ENCODE measurements at places on chromosomes 11 and 22.
A peak's percentile ranks its signal among the peaks of the same experiment; 100 is the strongest.

- no peak for DNase-seq
Measured at GRCh38 chr11:78110830-78111229, 28.6 kb downstream of the ALG8 start.

DNA sequence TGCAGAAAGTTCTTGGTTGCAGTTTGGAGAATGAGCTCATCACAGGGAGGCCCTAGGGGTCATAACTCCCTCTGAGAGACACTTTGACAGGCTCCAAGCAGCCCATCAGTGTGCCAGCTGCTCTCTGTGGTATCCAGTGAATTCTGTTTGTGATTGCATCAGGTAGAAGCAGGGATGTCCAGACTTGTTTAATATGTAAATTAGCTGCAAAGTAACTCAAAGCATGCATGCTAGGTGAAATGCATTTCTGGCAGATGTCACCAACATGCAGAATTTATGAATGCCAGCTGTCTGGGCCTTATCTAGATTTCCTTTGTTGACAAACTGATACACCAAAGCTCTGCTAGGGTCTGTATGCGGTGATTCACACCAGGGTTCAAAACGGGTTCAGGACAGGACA, 123.6 kb upstream of the MTNR1B start:
- DNase-seq, result no peak

- DNase-seq, result no peak
Measured at GRCh38 chr22:40334899-40335298, 11.4 kb upstream of the ADSL start.

- DNase-seq, result no peak
Measured at GRCh38 chr11:111836721-111837120, 34.7 kb downstream of the ALG9 start.

DNA sequence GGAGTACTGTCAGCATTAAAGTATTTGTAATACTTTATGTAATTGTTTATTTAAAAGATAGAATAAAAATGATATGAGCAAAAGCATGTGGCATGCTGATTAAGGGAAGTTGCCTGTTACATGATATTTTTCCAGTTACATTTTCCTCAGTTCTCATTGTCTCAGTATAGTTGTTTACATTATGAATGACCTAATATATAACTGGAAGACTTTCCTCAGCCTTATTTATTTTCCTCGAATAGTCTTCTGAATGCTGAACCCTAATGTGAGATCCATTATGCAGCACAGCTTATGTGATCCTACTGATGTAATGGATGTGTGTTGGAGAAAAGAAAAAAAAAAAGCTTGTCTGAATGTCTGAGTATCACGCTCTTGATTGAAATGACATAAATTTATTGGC, 95.5 kb downstream of the LUZP2 start:
- no peak for DNase-seq

DNA sequence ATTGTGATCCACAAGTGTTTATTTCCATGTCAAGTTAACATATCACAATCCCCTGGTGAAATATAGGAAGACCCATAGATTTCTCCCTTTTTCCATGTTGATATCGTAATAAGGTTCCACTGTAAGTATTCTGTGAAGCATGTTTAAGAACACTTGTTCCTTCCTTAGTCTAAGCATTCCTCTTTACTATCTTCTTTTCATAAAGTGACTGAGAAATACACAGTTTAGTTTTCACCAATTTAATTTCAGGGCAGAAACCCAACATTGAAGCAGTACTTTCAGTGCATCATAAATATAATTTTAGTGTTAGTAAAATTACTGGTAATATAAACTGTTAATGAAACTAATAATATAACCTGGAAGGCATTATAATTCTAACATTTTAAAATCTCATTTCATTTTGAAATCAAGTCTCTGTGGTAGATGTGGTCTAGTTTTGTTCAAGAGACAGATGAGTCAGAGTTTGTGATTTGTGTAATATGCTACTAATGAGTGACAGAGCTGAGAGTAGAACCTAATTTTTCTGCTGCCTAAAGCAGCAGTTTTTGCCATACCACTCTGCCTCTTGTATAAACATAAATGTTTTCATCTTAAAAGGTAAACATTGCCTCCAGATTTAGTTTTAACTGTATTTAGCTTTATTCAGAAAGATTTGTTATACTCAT, 79.4 kb downstream of the ATM start:
- no peak for DNase-seq

DNA sequence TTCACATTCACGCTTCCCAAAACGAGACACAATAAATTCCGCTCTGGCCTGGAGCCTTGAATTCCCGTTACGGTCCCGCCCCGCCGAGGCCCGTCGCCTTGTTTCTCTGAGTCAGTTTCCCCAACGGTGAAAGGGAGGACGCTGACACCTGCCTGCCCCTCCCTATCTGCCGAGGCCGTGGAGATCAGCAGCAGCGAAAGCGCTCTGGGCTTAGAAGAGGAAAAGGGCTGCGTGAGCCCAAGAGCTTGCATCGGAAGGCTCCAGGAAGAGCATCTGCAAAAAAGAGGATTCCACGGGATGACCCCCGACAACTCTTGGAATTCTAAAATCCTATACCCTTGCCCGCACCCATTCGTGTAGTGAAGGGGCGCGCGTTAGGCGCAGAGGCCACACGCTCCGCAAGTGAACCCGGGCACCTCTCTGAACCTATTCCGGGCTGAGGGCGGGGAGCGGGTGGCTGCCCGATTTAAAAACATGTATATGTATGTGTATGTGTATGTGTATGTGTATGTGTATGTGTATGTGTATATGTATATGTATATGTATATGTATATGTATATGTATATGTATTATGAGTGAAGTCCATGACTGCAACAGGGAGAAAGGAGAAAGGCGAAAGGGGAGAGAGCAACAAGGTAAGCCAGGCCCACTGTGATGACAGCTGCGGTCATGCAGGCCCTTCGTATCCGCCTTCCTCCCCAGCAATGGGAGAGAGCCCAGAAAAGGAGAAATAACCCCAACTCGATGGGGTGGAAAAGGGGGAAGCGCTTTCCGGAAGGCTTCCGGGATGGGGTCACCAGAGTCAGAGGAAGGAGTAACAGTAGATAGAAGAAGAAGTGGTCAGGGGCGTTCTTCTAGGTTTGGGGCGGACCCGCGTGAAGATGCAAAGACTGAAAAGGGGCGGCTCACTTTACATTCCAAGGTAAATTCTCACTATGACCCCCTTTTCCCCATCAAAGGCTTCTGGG, 948 bp upstream of the MRTFA start:
- peak; percentile 24 for DNase-seq

DNA sequence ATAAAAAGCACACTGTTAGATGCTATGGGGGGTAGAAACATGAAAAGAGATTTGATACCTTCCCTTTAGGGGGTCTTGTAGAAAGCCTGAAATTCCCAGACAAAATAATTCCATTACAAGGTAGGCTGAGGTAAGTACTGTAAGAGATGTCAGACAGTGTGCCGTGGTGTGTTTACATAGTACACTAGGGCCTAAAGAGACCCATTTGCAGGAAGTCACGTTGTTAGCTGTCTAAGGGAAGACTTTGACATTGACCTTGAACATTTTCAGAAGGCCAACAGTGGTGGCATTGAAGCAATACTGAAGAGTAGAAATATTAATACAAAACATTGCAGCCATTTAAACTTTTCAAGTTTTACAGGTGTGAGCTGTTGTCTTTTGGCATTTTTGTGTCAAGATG, 30.8 kb downstream of the EXT2 start:
- no peak for DNase-seq

- peak; percentile 51 for DNase-seq
Measured at GRCh38 chr11:85967457-85967856, 101.4 kb downstream of the PICALM start.

GRCh38 chr11:67381244-67381972, 8.0 kb upstream of the CLCF1 start:
- no peak for DNase-seq

GRCh38 chr11:9566561-9567063, 6.9 kb upstream of the WEE1 start:
- DNase-seq, result no peak

- DNase-seq, result no peak
Measured at GRCh38 chr11:133227632-133228111, 304.6 kb downstream of the OPCML start.

DNA sequence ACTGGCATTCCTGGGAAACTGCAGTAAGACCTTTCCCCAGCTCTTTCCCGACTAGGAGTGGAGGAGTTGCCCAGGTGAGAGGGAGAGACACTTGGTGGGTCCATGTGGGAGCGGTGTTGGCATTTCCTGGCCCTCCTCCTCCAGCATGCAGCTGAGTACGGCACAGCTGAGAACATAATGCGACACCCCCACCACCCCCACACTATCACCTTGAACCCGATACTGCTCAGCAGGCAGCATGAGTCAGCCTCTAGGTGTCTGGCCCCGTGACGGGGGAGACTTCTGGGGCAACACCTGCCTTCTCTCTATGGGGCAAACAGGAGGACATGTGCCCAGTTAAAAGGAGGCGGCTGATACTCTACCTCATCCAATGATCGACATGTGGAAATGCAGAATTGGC, 64.4 kb downstream of the PKNOX2 start:
- DNase-seq, result no peak

DNA sequence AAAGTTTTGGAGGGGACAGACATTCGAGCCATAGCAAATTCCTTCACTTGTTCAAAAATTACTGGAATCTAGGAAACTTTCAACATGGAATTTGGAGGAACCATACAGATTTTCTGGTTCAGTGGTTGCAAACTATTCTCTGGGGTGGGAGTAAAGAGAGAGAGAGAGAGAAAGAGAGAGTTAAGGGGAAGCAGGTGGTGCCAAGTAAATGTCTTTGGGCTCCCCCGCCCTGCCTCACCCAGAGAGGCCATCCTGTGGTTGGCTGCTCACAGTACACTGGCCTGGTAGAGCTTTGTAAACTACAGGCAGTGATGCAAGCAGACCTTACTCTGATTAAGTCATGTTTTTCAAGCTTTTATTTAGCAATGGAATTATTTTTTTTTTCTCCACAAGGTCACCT, 82.6 kb downstream of the ADAMTS15 start:
- no peak for DNase-seq

- DNase-seq, result no peak
Measured at GRCh38 chr11:75784506-75784905, 15.9 kb downstream of the DGAT2 start.

GRCh38 chr11:44244639-44245310, 65.2 kb downstream of the ALX4 start:
- no peak for DNase-seq

DNA sequence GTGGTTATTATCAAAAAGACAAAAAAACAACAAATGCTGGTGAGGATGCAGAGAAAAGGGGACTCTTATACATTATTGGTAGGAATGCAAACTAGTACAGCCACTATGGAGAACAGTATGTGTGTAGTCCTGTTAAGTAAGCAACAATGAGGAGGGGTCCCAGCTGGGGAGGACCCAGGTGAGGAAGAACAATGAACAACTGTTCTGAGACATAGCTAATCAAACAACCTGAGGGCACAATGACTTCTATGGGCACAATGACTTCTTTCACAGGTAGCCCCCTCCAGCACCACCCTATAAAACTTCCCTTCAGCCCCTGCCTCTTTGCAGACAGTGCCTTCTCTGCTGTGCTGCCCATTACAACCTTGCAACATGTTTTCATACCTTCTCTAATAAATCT, 5.6 kb downstream of the JAML start:
- no peak for DNase-seq

DNA sequence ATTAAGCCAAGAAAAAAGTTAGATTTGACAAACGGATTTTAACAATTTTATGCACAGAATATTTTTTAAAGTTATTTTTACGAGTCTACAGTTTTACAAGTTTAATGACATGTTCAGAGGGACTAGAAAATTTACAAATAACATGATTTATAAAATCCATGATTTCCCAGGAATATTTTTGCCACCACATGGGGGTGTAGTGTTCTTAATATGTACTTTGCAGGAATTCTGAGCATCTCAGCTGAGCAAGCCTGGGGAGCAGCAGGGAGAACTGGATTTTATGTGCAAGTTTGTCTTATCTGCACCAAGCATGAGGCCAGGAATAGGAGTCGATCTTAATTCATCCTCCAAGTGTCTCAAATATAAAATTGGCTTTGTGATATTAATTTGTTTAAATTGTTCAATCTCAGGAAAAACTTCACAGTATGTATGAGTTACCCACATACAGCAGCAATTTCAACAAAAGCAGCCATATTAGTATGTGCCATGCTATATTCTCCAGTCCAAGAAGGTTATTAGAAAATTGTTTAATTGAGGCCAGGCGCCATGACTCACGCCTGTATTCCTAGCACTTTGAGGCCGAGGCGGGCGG, 826.3 kb downstream of the DLG2 start:
- DNase-seq, result peak; percentile 17

GRCh38 chr22:39243439-39244135, 1.2 kb downstream of the PDGFB start:
- no peak for DNase-seq

DNA sequence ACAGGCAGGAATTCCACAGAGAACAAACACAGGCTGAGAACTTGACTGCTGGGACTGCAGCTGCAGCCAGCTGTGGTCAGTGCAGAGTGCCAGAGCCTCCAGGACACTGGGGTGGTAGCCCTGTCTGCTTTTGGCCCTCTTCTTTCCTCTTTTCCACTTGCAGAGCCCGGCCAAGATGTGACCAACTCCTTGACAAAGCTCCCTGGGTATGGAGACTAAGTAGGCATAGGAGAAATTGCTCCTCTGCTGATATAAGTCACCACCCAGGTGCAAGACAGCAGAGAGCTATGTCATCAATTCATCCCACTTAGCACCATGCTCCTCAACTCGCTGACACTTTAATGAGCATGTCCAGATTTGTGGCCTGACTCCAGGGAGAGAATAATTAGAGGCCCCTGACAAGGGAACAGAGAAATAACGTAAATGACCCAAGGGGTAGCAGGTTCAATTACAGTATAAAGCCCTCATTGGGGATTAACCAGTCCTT, 369.4 kb upstream of the B3GAT1 start:
- no peak for DNase-seq

DNA sequence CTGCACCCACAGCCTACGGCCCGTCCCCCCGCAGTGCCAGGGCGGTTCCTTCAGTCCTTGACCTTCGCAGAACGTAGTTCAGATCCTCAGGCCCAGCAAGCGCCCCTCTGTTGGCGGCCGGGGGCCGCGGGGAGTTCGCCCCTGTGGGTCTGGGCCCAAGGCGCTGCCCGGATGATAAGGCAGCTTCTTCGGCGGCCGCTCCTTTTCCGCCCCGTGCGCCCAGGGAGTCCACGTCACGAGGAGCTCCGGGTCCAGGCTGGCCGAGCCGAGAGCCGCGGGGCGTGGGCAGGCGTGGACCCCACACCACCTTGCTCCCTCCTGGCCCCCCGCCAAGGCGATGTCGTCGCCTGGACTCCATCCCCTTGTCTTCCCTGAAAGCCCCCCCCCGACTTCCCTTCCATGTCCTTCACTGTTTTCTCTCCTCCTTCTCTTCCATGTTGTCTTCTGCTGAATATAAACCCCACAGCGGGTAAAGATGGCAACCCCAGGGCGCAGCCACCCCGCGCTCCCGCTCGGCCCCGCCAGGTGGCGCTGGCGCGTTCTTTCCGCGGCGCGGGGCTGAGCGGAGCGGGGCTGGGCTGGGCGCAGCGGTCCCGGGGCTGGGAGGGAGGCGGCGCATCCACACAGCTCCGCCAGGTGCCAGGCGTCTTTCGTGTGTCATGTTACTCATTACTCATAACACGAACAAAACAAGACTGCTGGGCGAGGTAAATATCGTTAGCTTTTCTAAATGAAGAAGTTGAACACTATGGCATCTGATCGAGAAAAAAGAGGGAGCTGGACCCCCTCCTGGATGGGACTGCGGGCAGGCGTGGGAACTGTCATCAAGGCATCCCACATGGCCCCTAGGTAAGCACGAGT, 321.0 kb downstream of the NTM start:
- DNase-seq, result no peak

- DNase-seq, result no peak
Measured at GRCh38 chr11:15993345-15993744, 363.0 kb downstream of the SOX6 start.

Data from midbrain (tissue), 1 donor.